ENCODE measurements at places on chromosomes 3 and 15.

DNA sequence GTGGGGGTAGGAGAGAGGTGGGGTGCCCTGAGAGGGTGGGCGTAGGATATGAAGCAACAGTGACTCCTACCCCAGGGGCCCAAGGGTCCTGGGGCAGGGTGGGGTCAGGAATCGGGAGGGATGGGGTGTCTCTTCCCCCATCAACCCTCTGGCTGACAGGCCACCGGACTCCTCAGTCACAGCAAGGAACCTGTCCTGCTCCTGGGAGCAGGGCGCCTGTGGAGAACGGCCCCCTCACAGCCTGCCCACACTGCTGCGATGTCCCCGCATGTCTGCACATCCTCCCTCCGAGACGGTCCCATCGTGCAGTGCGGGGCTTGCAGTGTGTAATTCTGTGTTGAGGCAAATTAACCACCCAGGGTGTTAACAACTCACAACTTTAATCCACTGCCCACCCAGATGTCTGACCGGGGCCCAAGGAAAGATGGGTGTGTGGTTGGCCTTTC, 2.7 kb downstream of the TM4SF19 start:
- no peak for DNase-seq

DNA sequence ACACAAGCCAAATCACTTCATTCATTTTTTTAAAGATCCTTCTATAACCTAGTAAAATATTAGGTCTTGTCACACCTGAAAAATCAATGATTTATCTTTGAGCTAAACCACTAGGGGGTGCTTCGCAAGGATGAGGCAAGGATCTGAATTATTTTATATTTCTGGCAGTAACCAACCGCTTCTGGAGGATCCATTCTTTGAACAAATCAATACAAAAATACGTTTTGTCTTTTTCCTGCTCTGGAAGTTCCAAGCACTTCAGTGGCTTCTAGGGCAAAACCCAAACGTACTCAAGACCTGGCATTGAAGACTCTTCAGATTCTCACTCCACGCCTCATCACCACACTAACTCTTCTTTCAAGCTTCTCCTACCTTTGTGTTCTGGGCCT, 486 bp downstream of the LSG1 start:
- DNase-seq = no peak

DNA sequence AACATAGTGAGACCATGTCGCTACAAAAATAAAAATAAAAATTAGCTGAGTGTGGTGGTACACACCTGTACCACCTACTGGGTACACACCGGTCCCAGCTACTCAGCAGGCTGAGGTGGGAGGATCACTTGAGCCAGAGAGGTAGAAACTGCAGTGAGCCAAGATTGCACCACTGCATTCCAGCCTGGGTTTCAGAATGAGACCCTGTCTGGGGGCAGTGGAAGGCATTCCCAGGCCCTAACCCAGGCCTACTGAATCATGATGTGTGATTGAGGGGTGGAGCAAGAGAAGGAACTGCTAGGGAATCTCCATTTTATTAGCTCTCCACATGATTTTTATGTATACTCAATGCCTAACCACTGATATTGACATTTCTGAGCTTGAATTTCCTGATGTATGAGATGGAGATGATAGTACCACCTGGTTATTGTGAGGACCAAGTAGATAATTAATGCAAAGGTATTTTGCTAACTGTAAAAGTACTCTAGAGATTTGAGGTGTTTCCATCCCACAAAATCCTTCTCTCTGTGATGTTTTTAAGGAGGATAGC, 169.5 kb upstream of the UMPS start:
- no peak for DNase-seq

GRCh38 chr3:481680-482079, 285.1 kb downstream of the CHL1 start:
- no peak for DNase-seq

Data from T-helper 1 cell (primary cell).